Posterior vena cava (tissue), 2 donors: ENCODE measurements at places on chromosomes 11 and 22. TPM values are rescaled to one million over a fixed set of nuclear protein-coding genes. Genes with fewer than 3 reads are reported as not detected.

GRCh38 chr22:17159504-17159951 is 451 bp upstream of the HDHD5 start:
- DNase-seq: peak; percentile 85

DNA sequence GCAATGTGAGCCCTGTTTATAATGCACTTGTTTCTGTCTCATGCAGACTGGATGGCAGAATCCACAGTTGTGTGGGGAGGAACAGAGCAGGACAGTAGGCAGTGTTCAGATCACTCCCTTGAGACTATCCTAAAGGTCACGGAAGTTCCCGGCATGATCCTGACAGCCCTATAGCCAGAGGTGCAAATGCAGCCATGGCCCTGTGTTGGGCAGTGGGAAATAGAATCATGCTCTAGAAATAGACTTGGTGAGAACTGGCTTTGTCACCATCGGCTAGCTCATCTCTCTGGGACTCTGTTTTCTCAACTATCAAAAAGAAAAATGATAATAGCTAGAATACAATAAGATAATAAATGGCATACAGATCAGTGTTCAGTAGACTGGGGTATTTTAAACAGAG is 123.2 kb downstream of the FEZ1 start:
- peak; percentile 38 for DNase-seq

DNA sequence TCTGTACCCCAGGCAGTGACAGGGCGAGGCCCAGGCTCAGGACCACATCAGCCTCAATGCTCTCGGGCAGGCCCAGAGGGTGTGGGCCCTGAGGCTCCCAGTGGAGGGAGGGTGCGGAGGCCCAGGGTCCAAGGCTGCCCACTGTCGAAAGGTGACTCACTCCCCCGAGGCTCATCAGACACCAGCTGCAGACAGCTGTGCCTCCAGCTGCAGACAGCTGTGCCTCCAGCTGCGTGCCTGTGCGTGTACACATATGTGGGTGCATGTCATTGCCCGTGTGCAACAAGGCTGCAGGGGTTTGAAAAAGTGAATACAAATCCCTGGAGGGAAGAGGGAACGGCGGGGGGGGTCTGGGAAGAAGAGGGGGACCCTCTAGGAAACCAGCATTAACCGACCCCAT is 134.3 kb downstream of the BRD1 start:
- no peak for DNase-seq

DNA sequence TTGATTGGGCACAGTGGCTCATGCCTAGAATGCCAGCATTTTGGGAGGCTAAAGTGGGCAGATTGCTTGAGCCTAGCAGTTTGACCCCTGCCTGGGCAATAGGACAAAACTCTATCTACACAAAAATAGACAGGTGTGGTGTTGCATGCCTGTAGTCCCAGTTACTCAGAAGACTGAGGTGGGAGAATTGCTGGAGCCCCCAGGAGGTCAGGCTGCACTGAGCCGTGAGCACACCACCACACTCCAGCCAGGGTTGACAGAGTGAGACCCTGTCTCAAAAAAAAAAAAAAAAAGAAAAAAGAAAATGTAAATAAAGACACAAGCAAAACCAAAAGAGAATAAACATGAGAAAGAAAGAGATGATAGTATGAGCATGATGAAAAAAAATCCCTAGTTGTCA is 802.4 kb upstream of the ANO3 start:
- no peak for DNase-seq

GRCh38 chr11:67314218-67314617 is 10.9 kb downstream of the SSH3 start:
- peak; percentile 64 for DNase-seq

- no peak for DNase-seq
Observed at GRCh38 chr11:130874396-130874795, 41.9 kb downstream of the SNX19 start.

DNA sequence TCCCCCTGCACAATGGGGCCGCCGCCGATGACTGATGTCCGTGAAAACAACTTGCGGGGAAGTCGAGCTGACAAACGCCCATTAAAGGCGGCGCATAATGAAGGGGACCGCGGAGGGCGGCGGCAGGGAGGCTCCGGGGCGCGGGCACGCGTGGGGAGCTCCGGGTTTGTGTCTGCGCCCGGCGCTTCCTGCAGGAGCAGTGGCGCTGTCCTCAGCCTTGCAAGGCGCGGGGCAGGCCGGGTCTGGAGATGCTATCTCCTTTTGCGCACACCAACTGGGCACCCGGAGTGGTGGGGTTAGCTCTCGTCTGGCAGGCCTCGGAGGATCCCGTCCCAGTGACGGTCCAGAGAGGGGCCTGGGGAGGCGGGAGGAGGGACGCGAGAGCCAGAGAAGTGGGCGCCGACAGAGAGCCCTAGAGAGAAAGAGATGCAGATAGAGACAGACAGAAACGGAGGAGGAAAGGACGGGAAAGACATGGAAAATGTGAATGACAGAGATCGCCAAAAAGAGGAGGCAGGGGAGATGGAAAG is 390 bp upstream of the FGF3 start:
- DNase-seq: no peak

- DNase-seq: no peak
Observed at GRCh38 chr11:26229981-26230380, 101.9 kb upstream of the ANO3 start.

DNA sequence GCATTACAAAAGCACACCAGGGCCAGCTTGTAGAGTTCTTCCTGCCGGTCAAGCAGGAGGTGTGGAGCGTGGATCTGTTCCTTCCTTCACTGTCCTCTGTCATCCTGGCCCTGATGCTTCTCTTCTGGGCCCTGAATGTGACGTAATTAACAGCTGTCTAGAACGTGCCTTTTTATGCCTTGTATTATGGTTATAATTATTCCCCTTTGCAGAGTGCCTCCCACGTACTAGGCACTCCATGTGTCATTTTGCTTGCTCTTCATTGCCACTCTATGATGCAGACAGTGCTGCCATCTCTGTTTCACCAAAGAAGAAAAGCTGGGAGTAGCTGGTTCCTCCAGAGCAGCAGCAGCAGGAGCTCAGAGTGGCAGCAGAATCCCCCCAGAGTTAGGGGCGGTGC is 132.1 kb upstream of the TTC12 start:
- DNase-seq: no peak

DNA sequence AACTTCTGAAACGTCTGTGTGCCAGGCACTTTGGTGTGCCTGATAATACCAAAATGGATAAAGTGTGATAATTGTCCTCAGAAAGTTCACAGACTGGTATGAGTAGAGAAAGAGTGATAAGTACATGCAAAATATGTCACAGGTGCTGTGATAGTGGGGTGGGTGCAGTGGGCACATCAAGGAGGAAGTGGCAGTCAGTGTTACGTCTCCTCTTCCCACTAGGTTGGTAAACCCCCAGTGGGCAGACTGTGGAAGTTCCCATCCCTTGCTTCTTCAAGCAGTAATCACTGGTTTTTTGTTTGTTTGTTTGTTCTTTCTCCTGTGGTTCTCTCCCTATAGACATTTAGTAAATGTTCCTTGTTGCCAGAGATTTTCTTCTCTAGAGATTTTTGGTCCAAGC is 5.4 kb downstream of the RNF121 start:
- no peak for DNase-seq

- DNase-seq: no peak
Observed at GRCh38 chr11:121591405-121592033, 138.8 kb upstream of the SORL1-AS1 start.

DNA sequence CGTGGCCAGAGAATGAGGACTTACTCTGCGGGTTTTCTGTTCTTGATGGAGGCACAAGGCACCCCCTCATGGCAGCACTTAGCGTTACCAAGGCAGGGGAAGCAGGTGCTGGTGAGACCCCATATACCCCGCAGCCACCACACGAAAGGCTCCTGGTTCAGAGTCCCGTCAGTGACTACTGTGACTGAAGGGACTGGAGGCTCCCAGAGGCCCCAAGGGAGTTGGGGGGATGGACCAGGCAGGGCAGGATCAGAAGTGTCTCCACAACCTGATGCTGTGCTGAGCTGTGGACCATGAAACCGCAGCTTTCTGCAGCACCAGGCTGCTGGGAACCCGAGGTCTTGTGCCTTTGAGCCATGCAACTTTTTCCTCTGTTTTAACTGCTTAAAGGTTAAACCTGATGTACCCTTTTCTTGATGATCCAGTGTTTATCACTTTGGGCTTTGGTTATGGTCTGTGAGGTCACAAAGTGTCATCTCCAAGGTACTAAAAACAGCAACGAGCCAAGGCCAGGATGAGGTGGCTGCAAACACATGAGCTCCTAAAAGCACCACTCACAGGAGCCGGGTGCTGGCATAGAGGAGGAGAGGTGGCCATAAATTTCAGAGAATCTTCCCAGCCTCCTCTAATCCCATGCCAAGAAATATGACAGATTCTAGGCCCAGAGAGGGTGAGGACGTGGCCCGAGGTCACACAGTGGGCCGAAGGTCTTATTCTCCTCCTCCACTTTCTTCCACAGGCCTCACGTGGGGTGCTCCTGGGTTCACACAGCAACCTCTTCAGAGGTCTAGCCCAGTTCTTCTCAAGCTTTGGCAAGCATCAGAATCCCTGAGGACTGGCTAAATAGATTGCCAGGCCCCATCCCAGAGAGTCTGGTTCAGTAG is 4.2 kb upstream of the LRRC32 start:
- DNase-seq: peak; percentile 74

DNA sequence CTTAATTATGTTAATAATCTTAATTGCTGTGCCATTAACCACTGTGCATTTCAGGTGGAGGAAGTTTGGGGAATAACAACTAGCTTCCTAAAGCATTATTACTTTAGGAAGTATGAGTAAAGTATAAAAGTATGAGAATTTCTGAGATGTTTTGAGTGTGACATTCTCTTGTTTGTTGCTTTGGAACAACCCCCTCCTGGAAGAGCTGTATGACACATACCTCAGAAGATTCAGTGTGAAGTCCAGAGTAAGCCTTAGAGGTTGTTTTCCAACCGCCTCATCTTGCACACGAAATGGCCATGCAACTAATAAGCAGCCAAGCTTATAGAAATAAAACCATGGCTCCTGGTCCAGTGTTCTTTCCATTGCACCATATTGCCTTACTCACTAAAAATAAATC is 21.7 kb downstream of the CCDC81 start:
- no peak for DNase-seq

DNA sequence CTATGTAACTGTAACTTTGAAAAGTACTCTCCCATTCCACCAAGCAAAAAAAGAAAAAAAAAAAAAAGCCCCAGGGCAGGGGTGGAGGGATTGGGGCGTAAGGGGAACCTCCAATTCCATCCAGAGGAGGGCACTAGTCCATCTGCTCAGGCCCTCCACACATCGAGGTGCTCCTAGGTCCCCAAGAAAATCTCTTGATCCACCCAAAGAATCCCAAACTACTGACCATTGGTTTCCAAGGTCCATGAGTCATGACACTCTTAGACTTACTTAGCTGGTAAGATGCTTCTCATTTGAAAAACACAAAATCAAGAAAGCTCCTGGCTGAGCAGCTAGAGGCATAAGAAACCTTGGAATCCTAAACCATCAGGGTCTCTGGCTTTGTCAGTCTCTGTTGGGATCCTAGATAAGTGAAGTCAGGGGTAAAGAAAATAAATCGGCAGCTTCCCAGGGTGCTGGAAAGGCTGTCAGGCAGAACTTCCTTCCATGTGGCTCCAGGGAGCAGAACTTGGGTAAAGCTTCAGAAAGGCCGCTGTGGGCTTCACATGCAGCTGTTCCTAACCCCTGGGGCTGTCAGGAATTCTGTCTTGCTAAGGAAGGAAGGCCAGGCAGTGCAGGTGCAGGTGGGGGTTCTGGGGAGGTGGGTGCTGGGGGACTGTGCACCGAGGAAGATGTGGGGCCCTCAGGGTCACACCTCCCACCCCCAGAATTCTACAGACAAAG is 49.4 kb upstream of the ADA2 start:
- DNase-seq: peak; percentile 31

DNA sequence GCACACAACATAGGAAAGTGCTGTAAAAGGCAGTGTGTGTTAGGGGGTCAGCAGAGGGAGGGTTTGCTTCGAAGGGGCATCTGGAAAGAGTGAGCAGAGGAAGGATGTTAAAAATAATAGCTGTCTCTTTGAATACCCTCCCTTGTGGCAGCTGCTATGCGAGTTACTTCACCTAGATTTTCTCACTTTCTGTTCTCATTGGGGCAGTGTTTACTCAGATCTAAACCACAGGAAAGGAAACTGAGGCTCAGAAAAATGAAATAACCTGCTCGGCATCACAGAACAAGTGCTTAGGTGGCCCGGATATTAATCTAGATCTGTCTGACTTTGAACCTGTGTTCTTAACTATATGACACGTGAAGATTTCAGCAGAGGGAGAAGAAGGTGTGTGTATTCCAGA is 125.3 kb downstream of the C11orf91 start:
- DNase-seq: no peak

PPP6R3 gene
- total RNA-seq: 92.9 TPM

MS4A8 gene
- not detected for total RNA-seq

SCN3B gene
- 1.5 TPM for total RNA-seq

IFITM10 gene
- total RNA-seq: 2.4 TPM

KCNK4 gene
- total RNA-seq: not detected

HEPHL1 gene
- not detected for total RNA-seq

CASP5 gene
- total RNA-seq: 0.42 TPM

FGF4 gene
- total RNA-seq: not detected

TCN2 gene
- total RNA-seq: 23.4 TPM

SPDYC gene
- not detected for total RNA-seq

NOX4 gene
- 29.6 TPM for total RNA-seq

GAS2L1 gene
- total RNA-seq: 25.4 TPM

OR2AT4 gene
- total RNA-seq: not detected

IL18 gene
- 7.0 TPM for total RNA-seq
